ENCODE measurements at places on chromosomes 16 and 17.

DNA sequence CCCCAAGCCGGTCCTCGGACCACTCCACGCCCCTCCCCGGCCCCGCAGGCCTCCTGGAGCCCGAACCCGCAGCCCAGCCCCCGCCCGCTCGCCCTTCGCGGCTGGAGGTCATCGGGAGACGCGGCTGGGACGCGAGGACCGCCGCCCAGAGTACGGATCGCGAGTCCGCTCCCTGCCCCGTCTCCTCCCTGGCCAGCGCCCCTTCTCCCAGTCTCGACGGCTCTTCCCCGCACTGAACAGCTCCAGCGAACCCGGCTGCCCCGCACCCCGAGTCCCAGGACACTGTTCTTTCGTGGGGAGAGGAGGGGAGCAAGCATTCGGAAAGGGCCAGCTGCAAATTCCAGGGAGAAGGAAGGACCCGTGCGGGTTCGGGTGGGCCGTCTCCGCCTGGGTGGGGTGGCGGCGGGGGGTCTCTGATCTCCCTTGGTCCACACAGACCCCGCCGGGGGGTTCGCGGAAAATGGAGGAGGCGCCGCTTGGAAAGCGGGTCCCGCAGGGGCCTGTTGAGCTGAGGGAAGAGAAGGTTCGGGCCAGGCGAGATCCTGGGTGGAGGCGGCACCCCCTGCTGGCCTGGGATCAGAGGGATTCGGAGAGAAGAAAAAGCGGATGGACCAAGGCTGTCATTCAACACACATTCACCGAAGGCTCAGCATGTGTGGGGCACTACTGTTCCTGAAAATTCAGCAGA, 632 bp upstream of the RTN4RL1 start:
- peak; percentile 83 for DNase-seq

- DNase-seq = no peak
These were observed 40.2 kb upstream of the MAF start for GRCh38 chr16:79640513-79641360.

GRCh38 chr16:67029254-67030096, 526 bp downstream of the CBFB start:
- DNase-seq = peak; percentile 66

- peak; percentile 92 for DNase-seq
These were observed 15.4 kb downstream of the CNOT1 start for GRCh38 chr16:58614212-58614611.

- DNase-seq = no peak
These were observed 78.5 kb upstream of the BCAR1 start for GRCh38 chr16:75329943-75330342.

DNA sequence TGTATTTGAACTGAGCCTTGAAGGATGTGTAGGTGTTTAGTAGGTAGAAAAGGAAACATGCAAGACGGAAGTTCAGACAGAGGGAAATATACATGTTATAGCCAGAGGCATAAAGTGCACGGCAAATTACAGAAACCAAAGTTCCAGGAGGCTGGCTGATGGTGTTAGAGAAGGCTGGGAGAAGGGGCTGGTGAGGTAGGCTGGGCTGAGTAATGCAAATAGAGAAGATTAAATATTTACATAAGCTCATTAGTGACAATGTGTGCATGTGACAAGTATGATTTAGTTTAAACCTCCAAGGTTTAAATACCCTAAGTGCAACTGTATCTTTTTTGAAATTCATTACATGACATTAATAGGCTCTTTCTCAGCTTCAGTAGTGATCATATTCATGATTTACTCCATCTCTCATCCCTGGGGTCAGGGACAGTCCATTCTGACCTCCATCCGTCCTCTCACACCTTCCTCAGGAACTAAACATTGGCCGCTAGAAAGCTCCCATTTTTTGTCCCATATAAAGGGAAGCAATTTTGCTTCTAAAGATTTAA, 399.8 kb upstream of the SALL1 start:
- no peak for DNase-seq

- no peak for DNase-seq
These were observed 155.6 kb upstream of the MON1B start for GRCh38 chr16:77035361-77035760.
